ENCODE measurements at places on chromosomes 2 and 18. TPM values are rescaled to one million over a fixed set of nuclear protein-coding genes. Genes with fewer than 3 reads are reported as not detected.
A peak's percentile ranks its signal among the peaks of the same experiment; 100 is the strongest.

DNA sequence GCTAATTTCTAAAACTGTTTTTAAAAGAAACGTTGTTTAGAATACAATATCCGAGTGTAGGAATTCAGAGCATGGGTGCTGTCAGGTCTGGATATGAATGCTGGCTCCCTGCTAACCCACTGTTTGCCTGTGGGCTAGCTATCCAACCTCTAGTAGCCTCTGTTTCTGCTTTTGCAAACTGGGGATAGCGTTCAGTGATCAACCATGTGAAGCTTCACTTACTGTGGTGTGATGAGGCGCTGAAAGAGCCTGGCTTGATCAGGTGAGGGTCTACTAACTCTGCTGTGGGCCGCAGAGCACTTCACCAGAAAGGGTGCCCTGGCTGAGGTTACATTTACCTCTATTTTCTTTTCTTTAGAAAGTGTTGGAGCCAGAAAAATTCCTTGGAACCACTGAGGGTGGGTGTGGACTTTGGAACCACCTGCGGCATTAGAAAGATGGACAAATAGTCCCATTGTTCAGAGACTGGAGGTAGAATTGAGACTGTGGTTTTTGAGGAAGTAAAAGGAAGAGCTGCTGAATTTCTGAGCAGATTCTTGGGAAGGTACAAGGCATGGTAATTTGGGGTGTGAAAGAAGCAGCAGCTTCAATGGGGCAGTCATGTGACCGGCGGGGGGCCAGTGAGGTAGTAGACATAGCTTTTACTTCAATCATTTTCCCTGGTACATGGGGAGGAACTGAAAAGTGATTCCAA, 96.3 kb upstream of the CD302 start:
- no peaks in the 10 kb centered on the region for H3K36me3 ChIP-seq
- H3K4me1 ChIP-seq, result peaks cover 22% of the 10 kb centered on the region
- no peak overlapping the region for H3K4me3 ChIP-seq
- peak overlapping the region; percentile 62 for H3K27ac ChIP-seq
- H3K27me3 ChIP-seq, result no peaks in the 10 kb centered on the region

GRCh38 chr2:43047187-43047780, 179.1 kb downstream of the ZFP36L2 start:
- H3K4me3 ChIP-seq, result no peak overlapping the region
- no peaks in the 10 kb centered on the region for H3K36me3 ChIP-seq
- DNase-seq, result no peak
- no peaks in the 10 kb centered on the region for H3K27me3 ChIP-seq
- peak overlapping the region; percentile 91 for H3K27ac ChIP-seq

DNA sequence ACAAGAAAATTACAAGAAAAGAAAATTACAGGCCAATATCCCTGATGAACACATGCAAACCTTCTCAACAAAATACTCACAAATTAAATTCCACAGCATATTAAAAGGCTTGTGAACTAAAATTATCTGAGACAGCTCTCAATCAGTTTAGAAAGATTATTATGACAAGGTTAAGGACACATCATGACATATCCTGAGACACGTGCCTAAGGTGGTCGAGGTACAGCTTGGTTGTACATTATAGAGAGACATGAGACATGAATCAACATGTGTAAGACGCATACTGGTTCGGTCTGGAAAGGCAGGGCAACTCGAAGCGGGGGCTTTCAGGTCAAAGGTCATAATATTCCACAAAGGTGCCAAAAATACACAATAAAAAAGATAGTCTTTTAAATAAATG, 598.3 kb upstream of the REG3G start:
- DNase-seq, result no peak
- H3K4me3 ChIP-seq, result no peak overlapping the region
- H3K36me3 ChIP-seq, result no peaks in the 10 kb centered on the region
- H3K4me1 ChIP-seq, result no peaks in the 10 kb centered on the region

DNA sequence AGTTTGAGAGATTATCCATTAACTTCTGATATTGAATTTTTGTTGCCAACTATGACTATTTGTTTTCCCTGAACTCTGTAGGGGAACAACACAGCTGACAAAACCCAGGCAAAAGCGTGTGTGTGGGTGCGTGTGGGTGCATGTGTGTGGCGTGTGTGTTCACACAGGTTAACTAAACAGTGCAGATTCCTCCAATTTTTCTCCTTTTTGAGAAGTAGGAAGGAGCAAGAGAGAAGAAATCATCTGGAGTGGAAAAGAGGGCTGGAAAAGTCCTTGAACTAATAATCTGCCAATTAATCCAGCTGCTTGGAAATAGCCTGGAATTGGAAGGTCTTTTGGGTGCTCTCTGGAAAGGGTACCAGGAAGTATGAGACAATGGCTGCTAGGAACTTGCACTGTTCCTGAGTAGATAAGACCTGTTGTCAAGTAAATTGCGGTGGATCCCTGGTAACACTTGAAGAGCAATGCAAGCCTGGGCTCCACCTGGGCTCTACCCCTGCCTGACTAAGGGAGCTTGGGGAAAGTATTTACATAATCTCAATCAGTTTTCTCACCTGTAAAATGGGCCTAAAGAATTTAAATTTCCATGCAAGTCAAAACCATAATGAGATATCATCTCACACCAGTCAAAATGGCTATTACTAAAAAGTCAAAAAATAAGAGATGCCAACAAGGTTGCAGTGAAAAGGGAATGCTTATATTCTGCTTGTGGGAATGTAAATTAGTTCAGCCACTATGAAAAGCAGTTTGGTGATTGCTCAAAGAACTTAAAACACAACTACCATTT, 40.5 kb upstream of the IL1R1 start:
- peaks cover 30% of the 10 kb centered on the region for H3K4me1 ChIP-seq
- DNase-seq, result no peak
- no peak overlapping the region for H3K4me3 ChIP-seq
- no peaks in the 10 kb centered on the region for H3K27me3 ChIP-seq
- no peaks in the 10 kb centered on the region for H3K36me3 ChIP-seq

- H3K36me3 ChIP-seq, result no peaks in the 10 kb centered on the region
- H3K4me3 ChIP-seq, result no peak overlapping the region
- H3K27me3 ChIP-seq, result no peaks in the 10 kb centered on the region
These were observed 2.3 kb upstream of the MAB21L4 start for GRCh38 chr2:240898108-240898730.

DNA sequence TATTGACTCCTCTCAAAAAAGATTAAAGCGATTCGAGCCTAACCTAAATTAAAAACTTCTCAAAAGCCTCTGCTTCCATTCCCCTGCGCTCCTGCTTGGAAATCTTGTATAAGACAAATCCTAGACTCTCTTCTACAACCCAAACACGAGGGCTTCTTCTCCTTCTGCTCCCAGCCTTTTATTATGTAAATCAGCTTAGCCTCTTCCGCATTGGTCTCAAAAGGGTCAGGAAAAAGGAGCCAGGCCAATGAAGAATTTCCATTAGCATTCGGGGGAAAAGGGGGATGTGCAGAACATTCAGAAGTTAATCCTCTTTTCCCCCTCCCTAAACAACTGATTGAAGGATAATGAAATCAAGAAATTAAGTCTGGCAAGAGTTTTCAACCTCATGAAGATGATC, 107.9 kb downstream of the FAM124B start:
- H3K36me3 ChIP-seq, result no peaks in the 10 kb centered on the region
- no peak for DNase-seq
- no peaks in the 10 kb centered on the region for H3K27me3 ChIP-seq

DNA sequence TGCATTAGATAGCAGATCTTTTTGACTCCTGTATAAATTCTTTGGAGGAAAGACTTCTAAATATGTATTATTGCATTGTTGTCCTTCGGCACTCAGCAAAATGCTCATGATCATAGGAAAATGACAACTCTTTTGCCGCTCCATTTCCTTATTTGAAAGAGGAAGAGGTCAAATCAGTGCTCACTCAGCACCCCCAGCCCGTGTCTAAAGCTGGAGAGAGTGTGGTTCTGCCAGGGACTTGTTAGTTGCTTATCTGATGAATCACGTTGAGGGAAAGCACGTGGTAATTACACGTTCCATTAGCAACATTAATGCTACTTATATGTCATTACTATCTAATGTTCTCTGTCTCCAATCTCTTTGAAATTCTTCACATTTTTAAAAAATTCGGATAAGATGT, 46.0 kb upstream of the MBP start:
- H3K4me1 ChIP-seq, result peaks cover 3% of the 10 kb centered on the region
- no peak overlapping the region for H3K4me3 ChIP-seq
- no peak for DNase-seq
- no peaks in the 10 kb centered on the region for H3K27me3 ChIP-seq

DNA sequence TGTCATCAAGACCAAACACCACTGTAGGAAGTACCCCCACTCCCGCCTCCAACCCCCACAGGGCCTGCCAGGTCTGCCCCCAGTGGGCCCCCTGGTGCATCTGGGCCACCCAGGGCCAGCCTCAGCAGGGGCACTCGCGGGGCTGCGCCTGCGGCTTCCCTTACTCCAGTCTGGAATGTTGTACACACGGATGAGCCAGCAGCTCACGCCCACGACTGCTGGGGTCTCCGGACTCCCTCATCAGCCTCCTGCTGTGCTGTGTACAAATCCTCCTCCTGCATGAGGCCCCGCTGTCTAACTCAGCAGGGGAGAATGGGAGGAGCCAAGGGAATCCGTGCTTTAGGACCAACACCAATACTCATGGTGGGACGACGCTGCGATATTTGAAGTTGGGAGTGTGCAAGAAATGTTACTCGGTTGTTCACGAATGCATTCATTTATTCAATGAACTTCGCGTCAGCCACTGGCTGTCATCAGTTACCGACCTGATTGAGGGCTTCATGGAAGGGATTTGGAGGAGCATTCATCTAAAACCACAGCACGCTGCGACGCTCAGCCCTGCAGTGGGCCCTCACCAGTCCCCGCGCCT, 654 bp upstream of the ASB1 start:
- H3K36me3 ChIP-seq, result no peaks in the 10 kb centered on the region
- peak; percentile 59 for DNase-seq
- peak overlapping the region; percentile 99 for H3K27ac ChIP-seq

GRCh38 chr2:173240083-173240482, 114.6 kb upstream of the CDCA7 start:
- DNase-seq, result no peak
- no peaks in the 10 kb centered on the region for H3K27me3 ChIP-seq
- no peak overlapping the region for H3K27ac ChIP-seq
- H3K4me1 ChIP-seq, result no peaks in the 10 kb centered on the region
- no peaks in the 10 kb centered on the region for H3K36me3 ChIP-seq

GRCh38 chr2:198717451-198717850, 740.3 kb downstream of the SATB2 start:
- no peak overlapping the region for H3K4me3 ChIP-seq
- H3K27ac ChIP-seq, result no peak overlapping the region
- no peaks in the 10 kb centered on the region for H3K36me3 ChIP-seq
- H3K27me3 ChIP-seq, result no peaks in the 10 kb centered on the region

DNA sequence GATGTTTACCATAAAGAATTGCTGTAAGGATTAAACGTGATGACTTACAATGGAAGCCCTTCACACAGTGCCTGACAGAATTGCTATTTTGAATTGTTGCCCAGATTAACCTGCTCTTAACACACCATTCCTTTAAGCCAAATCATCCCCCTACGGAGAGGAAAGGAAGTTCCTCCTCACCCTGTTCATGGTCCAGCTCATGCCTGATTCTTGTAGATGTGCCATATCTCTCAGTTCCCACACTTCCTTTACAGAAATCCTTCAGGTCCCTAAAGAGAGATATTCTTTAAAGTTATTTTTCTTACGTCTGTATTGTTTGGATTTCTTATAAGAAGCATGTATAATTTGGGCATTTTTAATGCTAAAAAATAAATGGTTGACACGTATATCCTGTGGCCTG, 127.5 kb upstream of the DAPL1 start:
- DNase-seq, result no peak
- H3K4me3 ChIP-seq, result no peak overlapping the region
- no peaks in the 10 kb centered on the region for H3K27me3 ChIP-seq
- no peaks in the 10 kb centered on the region for H3K36me3 ChIP-seq
- peaks cover 7% of the 10 kb centered on the region for H3K4me1 ChIP-seq
- H3K27ac ChIP-seq, result no peak overlapping the region

GRCh38 chr18:56532176-56532840, 106.1 kb downstream of the TXNL1 start:
- no peak for DNase-seq
- H3K27ac ChIP-seq, result no peak overlapping the region
- no peak overlapping the region for H3K4me3 ChIP-seq
- H3K27me3 ChIP-seq, result no peaks in the 10 kb centered on the region

GRCh38 chr2:109275120-109276012, 146.4 kb downstream of the SH3RF3 start:
- no peak overlapping the region for H3K27ac ChIP-seq
- no peaks in the 10 kb centered on the region for H3K36me3 ChIP-seq
- H3K4me1 ChIP-seq, result peaks cover 7% of the 10 kb centered on the region
- DNase-seq, result no peak
- no peak overlapping the region for H3K4me3 ChIP-seq
- no peaks in the 10 kb centered on the region for H3K27me3 ChIP-seq

DNA sequence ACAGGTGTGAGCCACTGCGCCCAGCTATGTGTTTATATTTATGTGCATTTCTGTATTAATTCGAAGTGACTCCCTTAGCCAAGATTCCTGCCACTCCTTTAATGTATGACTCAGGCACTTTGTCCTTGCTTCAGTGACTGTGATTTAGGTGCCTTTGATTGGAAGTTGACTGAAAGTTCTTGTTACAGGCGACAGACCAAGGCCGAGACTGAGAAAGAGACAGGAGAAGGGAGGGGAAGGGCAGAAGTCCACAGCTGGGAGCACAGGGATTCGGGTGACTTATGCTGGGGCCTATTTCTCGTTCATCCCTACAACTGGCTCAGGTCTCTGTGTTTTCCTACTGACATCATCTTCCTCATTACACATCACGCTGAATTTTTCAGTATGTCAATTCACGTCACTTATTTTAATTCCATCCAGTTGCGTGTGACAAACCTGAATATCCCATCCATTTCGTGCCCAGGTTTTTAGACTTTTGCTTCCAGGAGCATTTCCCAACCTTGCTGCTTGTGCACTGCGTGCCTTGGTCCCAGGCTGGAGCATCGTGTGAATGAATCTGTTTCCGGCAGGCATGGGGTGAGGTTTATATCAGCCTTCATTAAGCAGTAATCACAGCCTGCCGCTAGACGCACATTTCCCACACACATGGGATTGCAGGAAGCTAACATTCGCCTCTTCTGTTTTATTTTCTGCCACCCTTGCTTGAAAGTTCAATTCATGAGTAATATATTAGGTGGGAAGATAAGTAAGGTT, 42.4 kb downstream of the TMEM18 start:
- no peak overlapping the region for H3K4me3 ChIP-seq
- H3K27ac ChIP-seq, result peak overlapping the region; percentile 76
- no peaks in the 10 kb centered on the region for H3K27me3 ChIP-seq
- DNase-seq, result peak; percentile 63

- no peak overlapping the region for H3K4me3 ChIP-seq
- no peak overlapping the region for H3K27ac ChIP-seq
- no peaks in the 10 kb centered on the region for H3K36me3 ChIP-seq
- peaks cover 13% of the 10 kb centered on the region for H3K4me1 ChIP-seq
- no peaks in the 10 kb centered on the region for H3K27me3 ChIP-seq
These were observed 128.9 kb upstream of the GATA6 start for GRCh38 chr18:22040533-22040932.

GRCh38 chr18:69737851-69738250, 209.8 kb downstream of the CD226 start:
- DNase-seq, result no peak
- H3K27ac ChIP-seq, result no peak overlapping the region

GRCh38 chr2:143776526-143777297, 647.5 kb downstream of the ARHGAP15 start:
- H3K27me3 ChIP-seq, result no peaks in the 10 kb centered on the region
- H3K36me3 ChIP-seq, result no peaks in the 10 kb centered on the region

GRCh38 chr2:36526226-36526625, 71.7 kb downstream of the FEZ2 start:
- no peak for DNase-seq
- H3K27ac ChIP-seq, result no peak overlapping the region
- H3K4me1 ChIP-seq, result no peaks in the 10 kb centered on the region
- no peaks in the 10 kb centered on the region for H3K36me3 ChIP-seq

Gene RTKN
- 66.1 TPM for total RNA-seq

Gene RGPD3
- total RNA-seq, result 0.27 TPM

Gene FAM117B
- 10.9 TPM for total RNA-seq

Gene ZBTB7C
- total RNA-seq, result 1.0 TPM

Gene EML6
- total RNA-seq, result 4.0 TPM

Gene CNOT9
- total RNA-seq, result 51.3 TPM

Gene NAB1
- total RNA-seq, result 41.8 TPM

Measured in hepatocyte (in vitro differentiated cells).